Omental fat pad (tissue), 4 donors: ENCODE measurements at places on chromosomes 4 and X.

GRCh38 chrX:11465648-11466411, 172.6 kb downstream of the AMELX start:
- DNase-seq = no peak

DNA sequence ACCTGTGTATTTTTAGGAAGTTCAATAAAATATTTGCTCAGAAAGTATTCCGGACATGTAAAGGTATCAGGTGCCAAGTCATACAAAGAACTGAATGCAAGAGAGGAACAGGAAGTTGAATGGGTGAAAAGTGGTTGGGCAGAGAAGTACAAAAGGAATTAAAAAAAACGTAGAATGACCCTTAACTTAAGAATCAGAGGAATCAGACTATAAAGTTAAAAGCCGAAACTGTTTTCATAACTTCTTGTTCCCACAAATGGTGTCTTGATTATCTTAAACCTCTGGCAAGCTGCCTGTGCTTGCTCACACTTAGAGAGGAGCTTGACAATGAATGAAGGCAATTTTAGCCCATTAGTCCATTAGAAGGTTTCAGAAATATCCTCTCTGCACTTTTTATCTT, 81.6 kb upstream of the HHIP start:
- no peak for DNase-seq

DNA sequence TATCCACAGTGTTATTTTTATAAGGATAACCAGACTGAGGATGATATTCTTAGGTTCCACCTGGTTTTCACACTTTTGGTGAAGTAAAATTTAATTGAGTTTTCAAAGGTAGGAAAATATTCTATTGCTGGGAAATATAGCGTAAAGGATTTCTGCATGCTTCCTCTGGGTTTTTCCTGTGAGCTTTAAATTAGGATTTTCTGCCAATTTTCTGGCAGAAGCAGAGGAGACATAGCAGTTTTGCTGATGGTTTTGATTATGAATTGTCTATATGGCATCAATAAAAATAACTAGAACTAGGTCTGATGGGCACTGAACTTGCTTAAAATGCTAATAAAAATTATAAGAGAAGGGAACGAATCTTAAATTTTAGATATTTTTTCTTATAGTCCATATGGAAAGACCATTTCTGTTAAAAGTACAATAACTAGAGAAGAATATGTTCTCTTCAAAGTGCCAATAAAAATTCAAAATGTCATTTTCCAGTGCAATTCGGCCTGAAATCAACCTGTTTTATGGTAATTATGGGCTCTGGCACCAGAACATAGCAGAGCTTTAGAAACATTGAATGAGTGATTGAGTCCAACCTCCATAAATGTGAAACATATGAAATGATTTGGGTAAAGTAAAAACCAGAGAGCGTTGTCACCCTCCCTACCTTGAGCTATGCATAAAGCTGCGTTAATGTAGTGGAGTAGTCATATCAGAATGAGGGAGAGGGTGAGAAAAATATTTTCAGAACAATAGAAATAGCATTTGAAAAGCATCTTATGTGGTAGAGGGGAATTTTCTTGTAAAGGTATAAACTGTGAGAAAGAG, 279.7 kb downstream of the SPRY1 start:
- no peak for DNase-seq

DNA sequence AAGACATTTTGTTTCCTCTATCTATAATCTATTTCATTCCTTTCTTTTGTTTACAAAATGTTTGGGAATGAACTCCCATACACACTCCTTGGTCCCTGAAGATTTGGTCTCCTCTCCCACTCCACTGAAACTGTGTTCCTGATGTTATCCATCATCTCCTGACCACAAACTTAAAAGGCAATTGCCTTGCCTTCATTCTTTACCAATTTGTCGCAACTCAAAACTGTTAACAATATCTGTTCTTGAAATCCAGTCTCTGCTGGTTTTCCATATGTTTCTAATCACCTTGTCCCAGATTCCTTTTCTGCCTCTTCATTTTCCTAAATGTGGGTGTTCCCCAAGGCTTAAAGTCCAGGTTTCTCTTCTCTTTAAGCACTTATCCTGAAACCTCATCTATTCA, 262.2 kb upstream of the TTC29 start:
- no peak for DNase-seq

- no peak for DNase-seq
Observed at GRCh38 chr4:42626629-42627146, 30.2 kb downstream of the ATP8A1 start.

DNA sequence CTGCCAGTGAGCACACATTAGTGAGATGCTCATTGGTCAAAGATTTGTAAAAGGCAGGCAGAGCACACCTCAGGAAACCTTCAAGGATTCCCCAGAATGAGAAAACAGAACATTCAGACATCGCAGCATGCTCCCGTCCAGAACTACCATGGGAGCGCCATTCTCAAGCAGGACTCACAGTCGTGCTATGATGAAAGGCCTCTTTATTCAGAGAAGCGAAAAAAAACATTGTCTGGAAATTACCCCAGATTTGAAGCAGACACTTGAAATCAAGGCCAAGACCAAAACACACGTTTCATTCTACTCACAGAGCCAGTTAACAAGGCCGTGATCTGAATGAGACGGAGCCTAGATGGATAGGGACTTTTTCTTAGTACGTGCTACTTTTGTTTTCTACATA, 961.8 kb upstream of the TENM3 start:
- no peak for DNase-seq

DNA sequence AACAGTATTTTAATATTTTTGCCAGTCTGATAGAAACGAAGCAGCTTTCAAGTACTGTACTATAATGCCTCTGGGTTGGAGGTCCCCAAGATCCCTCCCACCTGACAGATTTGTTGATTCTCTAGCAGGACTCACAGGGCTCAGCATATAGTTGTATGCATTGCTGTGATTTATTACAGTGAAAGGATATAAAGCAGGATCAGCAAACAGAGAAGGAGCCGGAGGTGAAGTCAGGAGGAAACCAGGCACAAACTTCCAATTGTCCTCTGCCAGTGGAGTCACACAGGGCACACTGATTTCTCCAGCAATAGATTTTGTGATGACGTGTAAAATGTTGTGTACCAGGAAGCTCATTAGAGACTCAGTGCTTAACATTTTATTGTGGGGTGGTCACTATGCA, 19.0 kb downstream of the USP53 start:
- DNase-seq = no peak

DNA sequence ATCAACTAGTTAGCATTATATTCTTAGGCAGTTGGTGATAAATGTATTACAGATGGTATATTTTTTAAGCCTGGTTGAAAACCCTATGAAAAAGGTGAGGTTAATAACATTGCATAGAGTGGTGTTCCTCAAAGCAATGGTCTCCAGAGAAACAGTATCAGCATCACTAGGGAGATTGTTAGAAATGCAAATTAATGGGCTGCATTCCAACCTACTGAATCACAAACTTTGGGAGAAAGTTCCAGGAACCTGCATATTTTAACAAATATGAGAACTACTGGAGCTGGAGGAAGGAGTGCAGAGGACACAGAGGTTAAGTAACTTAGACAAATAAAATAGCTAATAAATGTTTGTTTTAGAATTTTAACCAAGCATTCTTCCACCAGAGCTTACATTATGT, 166.9 kb upstream of the PCDH10 start:
- DNase-seq = no peak

DNA sequence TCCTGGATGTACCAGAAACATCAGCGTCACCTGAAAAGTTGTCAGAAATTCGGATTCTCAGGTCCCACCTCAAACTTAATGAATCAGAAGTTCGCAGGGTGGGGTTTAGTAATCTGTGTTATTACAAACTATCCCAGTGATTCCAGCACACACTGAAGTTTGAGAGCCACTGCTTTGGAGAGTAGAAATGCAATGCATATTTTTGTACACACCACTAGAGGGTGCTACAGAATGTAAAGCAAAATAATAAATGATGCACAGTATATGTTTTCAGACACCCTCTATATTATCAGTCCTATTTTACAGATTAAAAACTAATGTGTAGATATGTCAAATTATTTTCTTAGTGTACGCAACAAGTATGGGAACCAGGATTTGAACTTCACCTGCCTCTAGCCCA, 2.4 kb upstream of the MORF4L2 start:
- DNase-seq = no peak

DNA sequence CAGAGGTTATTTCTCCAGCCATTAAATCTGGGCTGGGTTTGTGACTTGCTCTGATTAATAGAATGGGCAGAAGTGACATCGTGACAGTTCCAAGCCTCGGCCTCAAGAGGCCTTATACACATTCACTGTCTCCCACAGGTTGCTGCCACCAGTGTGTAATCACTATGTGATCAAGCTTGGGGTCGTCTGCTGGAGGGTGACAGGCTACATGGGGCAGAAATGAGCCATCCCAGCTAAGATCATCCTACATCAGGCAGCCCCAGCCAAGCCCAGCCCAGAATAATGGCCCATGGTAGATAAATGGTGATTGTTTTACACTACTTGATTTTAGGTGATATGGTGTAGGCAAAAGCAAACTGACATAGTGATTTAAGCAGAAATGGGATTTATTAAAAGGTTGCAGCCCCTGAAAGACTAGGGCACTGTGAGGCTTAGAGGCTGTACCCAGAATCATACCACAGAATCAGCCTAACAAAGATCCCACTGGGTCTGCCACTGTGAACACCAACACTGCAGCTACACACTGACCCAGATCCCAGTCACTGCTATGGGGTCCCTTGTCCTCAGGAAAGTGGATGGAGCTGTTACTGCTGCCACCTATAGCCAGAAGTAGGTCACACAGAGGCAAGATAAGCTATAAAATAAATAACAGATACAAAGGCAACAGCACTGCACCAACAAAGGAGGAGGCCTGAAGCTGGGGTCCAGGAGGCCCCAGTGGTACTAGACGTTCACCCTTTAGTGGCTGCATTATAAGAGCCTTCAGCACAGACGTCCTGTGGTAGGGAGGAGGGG, 159.6 kb upstream of the RBPJ start:
- DNase-seq = no peak

GRCh38 chrX:1023676-1024075, 188.8 kb downstream of the CRLF2 start:
- no peak for DNase-seq

DNA sequence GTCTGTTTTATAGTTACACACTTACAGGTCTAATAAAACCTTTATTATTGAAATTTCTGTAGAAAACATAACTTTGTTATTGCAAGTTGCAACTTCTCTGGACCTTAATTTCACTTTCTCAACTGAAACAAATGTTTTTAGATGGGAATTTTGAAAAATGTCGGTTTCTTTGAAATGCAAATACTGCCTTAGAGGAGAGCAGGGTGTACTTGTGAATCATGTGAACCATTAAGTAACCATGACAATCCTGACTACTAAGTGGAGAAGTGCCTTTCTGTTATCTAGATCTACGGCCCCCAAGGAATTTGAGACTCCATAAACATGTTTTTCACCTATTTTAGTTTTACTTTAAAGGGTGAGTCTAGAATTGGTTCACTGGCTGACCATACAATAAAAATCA, 8.5 kb upstream of the ARMCX2 start:
- no peak for DNase-seq

DNA sequence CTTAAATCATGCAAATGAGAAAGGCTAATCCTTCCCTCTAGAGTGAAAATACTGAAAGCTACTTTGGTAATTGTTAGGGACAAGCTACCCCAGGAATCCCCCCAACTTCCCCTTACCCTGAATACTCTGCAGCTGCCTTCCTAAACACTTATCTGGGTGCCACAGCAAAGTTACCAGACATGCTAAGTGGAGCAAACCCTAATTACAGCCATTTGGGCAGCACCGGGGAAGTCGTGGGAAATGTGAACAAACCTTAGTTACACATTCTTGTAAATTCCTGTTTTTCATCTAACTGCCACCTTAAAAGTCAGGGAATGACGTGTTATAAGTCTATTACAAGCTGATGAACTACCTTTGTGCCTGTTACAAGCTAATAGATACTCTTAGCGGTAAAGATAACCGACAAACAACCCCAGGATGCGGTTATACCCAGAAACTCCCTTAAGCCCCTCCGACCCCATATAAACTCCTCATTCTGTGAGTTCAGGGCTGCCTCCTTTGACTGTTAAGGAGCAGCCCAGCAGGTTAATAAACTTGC, 66.0 kb upstream of the PLAC8 start:
- DNase-seq = no peak

DNA sequence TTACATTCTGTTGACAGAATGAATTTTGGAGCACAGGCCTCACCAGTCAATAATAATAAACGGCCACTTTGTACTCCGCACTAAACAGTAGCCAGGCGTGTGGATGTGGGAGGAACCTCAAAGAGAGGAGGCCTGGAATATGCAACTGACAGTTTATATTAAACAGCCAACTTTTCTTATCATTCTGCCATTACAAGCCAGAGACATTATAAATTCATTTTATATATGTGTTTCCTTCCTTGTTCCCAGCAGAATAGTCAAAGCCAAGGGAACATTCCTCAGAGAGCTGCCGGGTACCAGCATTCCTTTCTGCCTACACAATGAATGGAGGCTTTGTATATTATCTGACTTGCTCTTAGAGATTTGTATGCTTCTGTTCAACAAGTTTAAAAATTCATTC, 436.5 kb upstream of the FTHL17 start:
- DNase-seq = no peak

GRCh38 chrX:48515842-48516241, 5.8 kb upstream of the EBP start:
- DNase-seq = no peak

- DNase-seq = no peak
Observed at GRCh38 chr4:68390205-68390935, 40.5 kb upstream of the YTHDC1 start.

DNA sequence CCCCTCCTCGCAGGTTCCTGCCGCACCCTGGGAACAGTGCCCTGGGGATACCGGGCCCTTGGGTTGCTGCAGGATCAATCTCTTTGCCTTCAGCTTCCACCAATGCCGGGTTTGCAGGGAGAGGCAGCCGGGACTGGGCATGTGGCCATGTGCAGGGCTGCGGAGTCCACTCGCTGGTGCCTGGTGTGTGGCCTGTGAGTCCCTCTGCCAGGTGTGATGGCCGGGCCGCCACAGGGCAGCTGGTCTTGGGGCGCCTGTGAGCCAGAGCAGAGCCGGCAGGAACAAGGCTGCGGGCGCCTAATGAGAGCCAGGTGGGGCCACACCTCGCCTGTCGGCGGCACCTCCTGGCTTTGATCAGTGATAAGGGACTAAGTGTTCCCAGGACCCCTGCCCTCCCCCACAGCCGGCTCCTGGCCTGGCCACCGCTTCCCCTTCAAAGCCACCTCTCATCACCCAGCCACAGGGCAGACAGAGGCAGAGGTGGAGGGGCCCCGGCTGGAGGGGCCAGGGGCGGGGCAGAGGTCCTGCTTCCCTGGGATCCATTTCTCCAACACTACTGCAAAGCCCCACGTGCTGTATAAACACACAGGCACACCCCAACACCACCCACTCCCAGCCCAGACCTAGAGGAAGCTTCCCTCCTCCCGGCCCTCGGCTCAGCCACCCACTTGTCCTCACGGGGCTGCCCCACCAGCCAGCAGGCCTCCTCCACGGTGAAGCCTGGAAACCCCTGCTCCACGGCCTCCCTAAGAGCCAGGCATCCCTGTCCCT, 132.7 kb downstream of the CPZ start:
- DNase-seq = no peak

- no peak for DNase-seq
Observed at GRCh38 chr4:152900395-152900794, 35.7 kb upstream of the FHDC1 start.
